ENCODE measurements at places on chromosomes 3 and 15. TPM values are rescaled to one million over a fixed set of nuclear protein-coding genes. Genes with fewer than 3 reads are reported as not detected.

GRCh38 chr3:72847282-72847681 lies 963 bp downstream of the SHQ1 start:
- H3K27me3 ChIP-seq, result no peaks in the 10 kb centered on the region
- H3K4me3 ChIP-seq, result peak overlapping the region; percentile 90
- H3K36me3 ChIP-seq, result no peaks in the 10 kb centered on the region
- H3K27ac ChIP-seq, result no peak overlapping the region

DNA sequence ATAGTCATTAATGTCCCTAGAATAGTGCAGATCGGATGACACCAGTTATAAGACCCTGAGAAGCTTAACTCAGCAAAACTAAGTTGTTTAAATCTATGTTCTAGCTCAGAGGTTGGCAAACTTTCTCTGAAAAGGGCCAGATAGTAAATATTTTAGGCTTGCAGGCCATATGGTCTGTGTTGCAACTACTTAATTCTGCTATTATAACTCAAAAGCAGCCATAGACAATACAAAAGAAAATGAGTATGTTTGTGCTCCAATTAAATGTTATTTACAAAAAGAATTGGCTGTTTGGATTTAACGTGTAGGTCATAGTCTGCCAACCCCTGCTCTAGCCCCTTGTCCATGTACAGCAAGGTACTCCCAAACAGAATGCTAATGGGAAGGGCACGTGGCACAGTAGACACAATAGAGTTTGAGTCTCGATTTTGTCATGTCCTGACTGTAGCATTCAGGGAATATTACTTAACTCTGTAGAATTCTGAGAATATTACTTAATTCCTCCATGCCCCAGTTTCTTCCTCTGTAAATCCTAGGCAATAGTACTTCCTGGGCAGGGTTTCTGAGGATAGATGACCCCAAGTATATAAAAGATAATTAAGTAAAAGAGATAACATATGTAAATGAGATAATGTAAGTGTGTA lies 70.5 kb upstream of the ATP2C1 start:
- no peaks in the 10 kb centered on the region for H3K36me3 ChIP-seq
- H3K27me3 ChIP-seq, result no peaks in the 10 kb centered on the region
- H3K27ac ChIP-seq, result no peak overlapping the region
- DNase-seq, result no peak
- no peak overlapping the region for H3K4me3 ChIP-seq

RASA2 gene
- 22.5 TPM for total RNA-seq

HGD gene
- total RNA-seq, result not detected

- peak; percentile 42 for DNase-seq
- no peaks in the 10 kb centered on the region for H3K36me3 ChIP-seq
- no peaks in the 10 kb centered on the region for H3K27me3 ChIP-seq
- H3K4me3 ChIP-seq, result peak overlapping the region; percentile 16
- no peak overlapping the region for H3K27ac ChIP-seq
Observed at GRCh38 chr3:153165261-153165681, 3.2 kb downstream of the RAP2B start.

DNA sequence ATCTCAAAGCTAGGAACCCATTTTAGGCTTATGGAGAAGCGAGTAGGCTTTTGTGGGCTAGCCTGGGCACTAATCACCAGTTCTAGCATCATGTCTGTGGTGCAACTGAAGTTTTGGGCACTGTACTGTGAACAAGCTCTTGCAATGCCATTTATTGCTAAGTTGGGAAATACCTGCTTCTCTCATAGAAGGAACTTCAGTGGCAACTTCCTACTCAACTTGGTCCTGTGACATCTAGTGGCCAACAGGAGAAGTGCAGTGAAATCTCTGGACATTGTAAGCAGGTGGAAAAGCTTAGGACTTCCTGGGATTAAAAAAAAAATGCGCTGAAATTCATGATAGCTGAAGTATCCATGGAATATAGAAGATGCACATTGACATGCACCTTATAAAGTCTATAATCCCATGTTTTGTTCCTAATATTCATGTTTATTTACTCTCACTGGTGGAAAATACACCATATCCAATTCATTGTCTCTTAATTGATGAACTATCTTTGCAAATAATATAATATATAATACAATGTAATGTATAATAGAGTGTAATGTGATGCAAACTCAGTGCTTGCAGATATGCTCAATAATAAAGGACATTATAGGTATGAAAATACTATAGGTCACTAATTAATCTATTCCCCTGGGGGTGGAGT lies 6.5 kb upstream of the ALDH1A3 start:
- no peaks in the 10 kb centered on the region for H3K36me3 ChIP-seq
- peaks cover 33% of the 10 kb centered on the region for H3K27me3 ChIP-seq
- no peaks in the 10 kb centered on the region for H3K4me1 ChIP-seq
- no peak overlapping the region for H3K27ac ChIP-seq

DNA sequence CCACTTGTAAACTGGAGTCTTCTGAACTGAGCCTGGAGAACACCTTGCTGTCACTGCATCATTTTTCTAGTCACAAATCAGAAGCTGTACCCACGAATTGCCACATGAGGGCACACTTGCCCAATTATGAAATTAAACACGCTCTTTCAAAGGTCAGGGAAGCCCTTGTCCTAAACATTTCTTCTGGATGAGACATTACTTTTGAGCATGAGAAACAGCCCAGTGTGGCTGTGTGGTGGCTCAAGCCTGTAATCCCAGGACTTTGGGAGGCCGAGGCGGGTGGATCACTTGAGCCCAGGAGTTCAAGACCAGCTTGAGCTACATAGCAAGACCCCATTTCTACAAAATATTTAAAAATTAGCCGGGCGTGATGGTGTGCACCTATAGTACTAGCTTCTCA lies 27.5 kb upstream of the CFAP161 start:
- H3K36me3 ChIP-seq, result no peaks in the 10 kb centered on the region
- peak; percentile 87 for DNase-seq
- 0 out of 2 replicates have a peak, but pooled peaks cover 3% of the 10 kb centered on the region for H3K4me1 ChIP-seq
- H3K4me3 ChIP-seq, result no peak overlapping the region
- H3K27me3 ChIP-seq, result no peaks in the 10 kb centered on the region

- H3K36me3 ChIP-seq, result no peaks in the 10 kb centered on the region
- peaks cover 10% of the 10 kb centered on the region for H3K4me1 ChIP-seq
- no peak for DNase-seq
- no peak overlapping the region for H3K27ac ChIP-seq
- peaks cover 9% of the 10 kb centered on the region for H3K27me3 ChIP-seq
Observed at GRCh38 chr3:44896440-44896839, 22.0 kb downstream of the TGM4 start.

DNA sequence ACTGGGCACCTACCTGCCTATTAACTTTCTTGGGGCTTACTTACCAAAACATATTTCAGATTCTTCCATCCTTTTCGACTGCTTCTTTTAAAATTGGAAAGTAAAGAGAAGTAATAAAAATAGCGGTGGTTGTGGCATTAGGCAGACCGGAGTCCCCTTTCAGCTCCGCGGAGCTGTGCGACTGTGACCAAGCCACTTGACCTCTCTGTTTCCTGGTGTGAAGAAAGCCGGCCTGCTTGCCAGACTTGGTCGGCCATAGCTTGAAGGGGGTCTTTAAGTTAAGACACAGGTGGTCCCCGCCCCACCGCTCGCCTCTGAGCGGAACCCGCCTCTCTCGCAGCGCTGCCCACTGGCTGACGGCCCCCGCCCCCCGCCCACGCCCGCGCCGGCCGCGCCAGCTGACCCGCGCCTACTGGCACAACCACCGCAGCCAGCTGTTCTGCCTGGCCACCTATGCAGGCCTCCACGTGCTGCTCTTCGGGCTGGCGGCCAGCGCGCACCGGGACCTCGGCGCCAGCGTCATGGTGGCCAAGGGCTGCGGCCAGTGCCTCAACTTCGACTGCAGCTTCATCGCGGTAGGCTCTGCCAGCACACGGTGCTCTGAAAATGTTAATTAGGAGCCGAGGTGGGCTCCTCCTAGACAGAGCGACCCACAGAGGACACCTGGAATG lies 18.3 kb downstream of the NOX5 start:
- DNase-seq, result no peak
- H3K27me3 ChIP-seq, result peaks cover 29% of the 10 kb centered on the region
- H3K36me3 ChIP-seq, result no peaks in the 10 kb centered on the region
- H3K27ac ChIP-seq, result no peak overlapping the region
- peaks cover 3% of the 10 kb centered on the region for H3K4me1 ChIP-seq

UCN2 gene
- 0.54 TPM for total RNA-seq

DNA sequence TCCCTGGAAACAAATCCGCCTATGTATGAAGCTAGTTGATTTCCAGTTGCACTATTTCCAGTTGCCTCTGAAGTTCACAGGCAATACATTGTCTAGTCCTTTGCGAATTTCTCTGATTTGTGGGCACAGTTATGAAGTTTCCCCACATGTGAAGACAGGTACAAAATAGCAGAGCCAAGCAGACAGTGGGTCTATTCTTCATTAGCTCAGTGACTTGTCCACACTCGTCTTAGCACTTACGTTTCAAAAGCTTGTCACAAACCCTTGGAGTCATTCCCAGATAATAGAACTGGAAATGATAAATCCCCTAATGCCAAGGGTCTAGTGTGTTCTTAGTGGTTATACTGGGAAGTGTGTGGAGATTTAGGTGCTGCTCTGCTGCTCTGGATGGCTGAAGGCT lies 14.5 kb downstream of the SRPRB start:
- no peak overlapping the region for H3K27ac ChIP-seq
- H3K4me1 ChIP-seq, result no peaks in the 10 kb centered on the region
- H3K36me3 ChIP-seq, result peaks cover 36% of the 10 kb centered on the region
- H3K27me3 ChIP-seq, result no peaks in the 10 kb centered on the region

DNA sequence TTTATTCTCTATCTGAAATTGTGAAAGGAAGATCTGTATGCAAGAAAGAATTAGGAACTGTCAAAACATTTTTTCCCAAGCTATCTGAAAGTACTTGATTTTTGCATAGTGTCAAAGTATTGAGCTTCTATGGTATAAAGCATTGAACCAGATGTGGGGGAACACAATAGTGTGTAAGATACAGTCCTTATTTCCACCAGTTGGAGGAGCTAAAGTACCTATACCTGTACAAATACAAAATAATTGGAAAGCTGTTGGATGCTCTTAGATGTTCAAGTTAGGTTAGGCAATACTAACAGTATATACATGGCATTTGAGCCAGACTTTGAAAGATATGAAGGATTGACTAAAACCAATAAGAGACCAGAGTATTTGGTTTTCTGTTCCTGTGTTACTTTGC lies 148.4 kb downstream of the B3GALNT1 start:
- no peak overlapping the region for H3K27ac ChIP-seq
- peaks cover 2% of the 10 kb centered on the region for H3K27me3 ChIP-seq
- no peaks in the 10 kb centered on the region for H3K4me1 ChIP-seq
- H3K36me3 ChIP-seq, result no peaks in the 10 kb centered on the region

PRR23A gene
- not detected for total RNA-seq

DNA sequence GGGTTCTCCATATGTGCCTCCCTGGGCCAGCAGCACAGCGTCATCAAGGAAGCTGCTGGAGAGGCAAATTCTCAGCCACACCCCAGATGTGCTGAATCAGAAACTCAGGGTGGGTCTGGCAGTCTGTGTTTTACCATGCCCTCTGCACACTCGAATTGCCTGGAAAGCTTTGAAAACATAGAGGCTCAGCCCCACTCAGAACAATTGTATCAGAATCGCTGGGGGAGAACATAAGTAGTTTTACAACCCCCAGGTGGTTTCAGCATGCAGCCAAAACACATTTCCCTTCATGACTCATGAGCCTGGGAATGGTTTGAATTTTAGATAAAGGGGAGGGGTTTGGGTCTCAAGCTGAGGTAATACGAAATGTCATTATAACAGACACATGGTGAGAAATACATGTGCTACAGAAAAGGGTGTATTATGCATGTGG lies 9.6 kb downstream of the TGM4 start:
- peak; percentile 95 for DNase-seq
- peaks cover 24% of the 10 kb centered on the region for H3K4me1 ChIP-seq
- no peaks in the 10 kb centered on the region for H3K27me3 ChIP-seq
- H3K36me3 ChIP-seq, result no peaks in the 10 kb centered on the region
- no peak overlapping the region for H3K4me3 ChIP-seq

GRCh38 chr15:100171411-100171810 lies 170.4 kb downstream of the ADAMTS17 start:
- no peaks in the 10 kb centered on the region for H3K27me3 ChIP-seq
- no peaks in the 10 kb centered on the region for H3K36me3 ChIP-seq
- no peaks in the 10 kb centered on the region for H3K4me1 ChIP-seq

LRRC31 gene
- not detected for total RNA-seq

GRCh38 chr3:44355362-44356033 lies 16.9 kb downstream of the TCAIM start:
- H3K27me3 ChIP-seq, result no peaks in the 10 kb centered on the region
- peaks cover 3% of the 10 kb centered on the region for H3K4me1 ChIP-seq
- H3K36me3 ChIP-seq, result peaks cover 5% of the 10 kb centered on the region

GRCh38 chr3:47536221-47536891 lies 22.8 kb upstream of the ELP6 start:
- no peak overlapping the region for H3K27ac ChIP-seq
- peaks cover 10% of the 10 kb centered on the region for H3K27me3 ChIP-seq
- no peak overlapping the region for H3K4me3 ChIP-seq
- no peaks in the 10 kb centered on the region for H3K36me3 ChIP-seq
- no peaks in the 10 kb centered on the region for H3K4me1 ChIP-seq
- DNase-seq, result no peak

DNA sequence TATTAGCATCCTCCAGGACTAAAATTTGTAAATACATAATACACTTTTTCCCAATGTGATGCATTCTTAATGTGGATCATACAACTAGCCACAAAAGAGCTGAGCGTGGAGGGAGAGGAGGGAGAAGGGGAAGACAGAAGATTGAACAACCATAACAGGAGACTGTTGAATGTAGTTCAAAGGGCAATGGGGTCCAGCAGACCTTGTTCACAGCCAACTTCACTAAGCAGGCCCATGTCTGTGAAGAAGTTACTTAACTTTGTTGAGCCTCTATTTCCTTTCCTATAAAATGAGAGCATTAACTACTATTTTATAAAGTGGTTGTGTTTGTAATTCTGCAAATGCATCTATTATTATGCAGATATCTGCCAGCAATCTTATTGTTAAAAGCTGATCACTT lies 13.3 kb downstream of the NCEH1 start:
- DNase-seq, result no peak
- H3K4me3 ChIP-seq, result no peak overlapping the region
- H3K36me3 ChIP-seq, result no peaks in the 10 kb centered on the region
- peaks cover 2% of the 10 kb centered on the region for H3K4me1 ChIP-seq
- no peak overlapping the region for H3K27ac ChIP-seq

GRCh38 chr15:62769604-62770003 lies 272.9 kb upstream of the TPM1 start:
- no peak overlapping the region for H3K4me3 ChIP-seq
- peaks cover 6% of the 10 kb centered on the region for H3K4me1 ChIP-seq
- H3K27ac ChIP-seq, result no peak overlapping the region
- DNase-seq, result peak; percentile 84

- no peak overlapping the region for H3K4me3 ChIP-seq
- no peak overlapping the region for H3K27ac ChIP-seq
- no peaks in the 10 kb centered on the region for H3K27me3 ChIP-seq
- no peak for DNase-seq
- H3K4me1 ChIP-seq, result no peaks in the 10 kb centered on the region
Observed at GRCh38 chr3:145900056-145900829, 260.7 kb downstream of the PLOD2 start.

GRCh38 chr3:155549087-155549486 lies 195.8 kb downstream of the PLCH1 start:
- no peaks in the 10 kb centered on the region for H3K4me1 ChIP-seq
- no peaks in the 10 kb centered on the region for H3K27me3 ChIP-seq
- no peak overlapping the region for H3K4me3 ChIP-seq
- no peak for DNase-seq
- no peaks in the 10 kb centered on the region for H3K36me3 ChIP-seq
